ENCODE measurements at places on chromosomes 3 and 15.

GRCh38 chr3:183774631-183775030 lies 50.7 kb downstream of the MAP6D1 start:
- DNase-seq = no peak

GRCh38 chr15:34206011-34206410 lies 3.9 kb downstream of the KATNBL1 start:
- no peak for DNase-seq

DNA sequence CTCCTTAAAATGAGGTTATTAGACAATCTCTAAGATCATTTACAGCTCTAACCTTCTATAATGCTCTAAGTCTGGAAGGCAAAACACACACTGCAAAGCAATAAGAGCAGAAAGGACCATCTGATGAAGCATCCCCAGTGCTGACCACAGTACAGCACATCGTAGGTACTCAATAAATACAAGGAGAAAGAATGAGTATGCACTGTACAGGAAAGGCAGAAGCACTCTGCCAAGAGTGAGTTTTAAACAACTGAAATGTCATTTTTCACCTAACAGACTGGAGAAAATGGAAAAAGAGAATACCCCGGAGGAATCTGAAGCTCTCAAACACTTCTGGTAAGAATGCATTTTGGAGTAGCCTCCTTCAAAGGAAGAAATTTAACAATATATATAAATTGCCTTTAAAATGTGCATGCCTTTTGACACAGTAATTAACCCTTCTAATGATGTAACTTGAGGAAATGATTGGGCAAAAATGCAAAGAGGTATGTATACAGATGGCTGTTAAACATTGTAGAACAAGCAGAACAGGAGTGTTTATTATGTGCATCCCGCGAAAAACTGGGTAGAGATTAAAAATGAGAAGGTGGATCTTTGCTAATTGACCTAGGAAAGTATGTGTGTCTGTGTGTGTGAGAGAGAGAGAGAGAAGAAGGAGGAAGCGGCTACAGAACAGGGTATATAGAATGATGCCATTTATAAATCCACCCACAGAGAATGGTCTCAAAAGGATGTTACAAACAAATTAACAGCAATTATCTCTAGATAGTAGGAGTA lies 8.0 kb upstream of the OXTR start:
- DNase-seq = no peak

DNA sequence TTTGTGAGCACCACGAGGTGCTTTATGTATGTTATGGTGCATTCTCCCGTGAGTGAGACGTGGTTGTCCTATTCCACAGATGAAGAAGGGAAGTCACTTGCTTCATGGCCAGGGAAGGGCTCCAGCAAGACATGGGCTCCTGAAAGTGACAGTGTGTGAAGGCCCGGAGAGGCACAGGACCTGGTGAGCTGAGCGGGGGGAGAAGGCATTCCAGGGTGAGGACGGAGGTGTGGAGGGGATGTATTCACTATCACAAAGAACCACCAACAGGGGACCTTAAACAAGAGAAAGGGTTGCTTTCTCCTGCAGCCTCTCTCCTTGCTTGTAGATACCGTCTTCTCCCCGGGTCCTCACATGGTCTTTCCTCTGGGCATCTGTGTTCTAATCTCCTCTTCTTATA lies 139.1 kb downstream of the FBLN2 start:
- DNase-seq = no peak

DNA sequence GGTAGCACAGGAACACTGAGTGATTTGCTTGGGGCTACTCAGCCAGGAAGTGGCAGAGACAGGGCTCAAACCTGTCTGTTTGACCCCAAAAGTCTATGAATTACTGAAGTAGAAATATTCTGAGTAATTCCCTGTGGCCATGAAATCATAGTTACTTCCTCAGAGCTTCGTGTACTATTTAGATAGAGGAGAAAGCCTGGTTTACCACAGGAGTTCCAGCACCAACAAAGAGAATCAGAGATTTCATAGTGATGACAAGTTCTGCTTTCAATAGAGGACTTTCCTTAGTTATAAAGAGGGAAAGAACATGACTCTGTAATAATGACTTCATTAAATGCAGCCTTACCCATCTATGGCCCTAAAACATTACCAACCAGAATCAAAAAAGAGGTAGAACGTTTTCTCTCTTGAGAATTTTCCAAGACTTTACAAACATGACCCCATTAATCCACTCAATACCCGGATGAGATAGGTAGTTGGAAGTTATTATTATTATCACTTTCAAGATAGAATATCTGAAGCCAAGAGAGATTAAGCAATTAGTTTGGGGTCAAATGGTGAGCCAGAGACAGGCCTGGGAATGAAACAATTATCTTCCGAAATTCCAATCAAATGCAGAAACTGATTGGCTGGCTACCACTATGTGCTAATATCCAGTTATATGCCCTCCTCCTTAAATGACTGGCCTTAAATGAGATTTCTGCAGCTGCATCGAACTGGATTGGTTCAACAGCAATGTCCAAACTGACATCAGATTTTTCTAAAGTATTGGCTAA lies 13.6 kb upstream of the WNT5A start:
- DNase-seq = no peak

DNA sequence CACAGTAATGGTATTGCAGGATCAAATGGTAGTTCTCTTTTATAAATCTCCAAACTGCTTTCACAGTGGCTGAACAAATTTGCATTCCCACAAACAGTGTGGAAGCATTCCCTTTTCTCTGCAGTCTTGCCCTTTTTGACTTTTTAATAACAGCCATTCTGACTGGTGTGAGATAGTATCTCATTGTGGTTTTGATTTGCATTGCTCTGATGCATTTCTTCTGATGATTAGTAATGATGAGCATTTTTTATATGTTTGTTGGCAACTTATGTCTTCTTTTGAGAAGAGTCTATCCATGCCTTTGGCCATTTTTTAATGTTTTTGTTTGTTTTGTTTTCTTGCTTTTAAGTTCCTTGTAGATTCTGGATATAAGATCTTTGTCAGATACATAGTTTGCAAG lies 316.1 kb upstream of the TMCO5A start:
- DNase-seq = no peak

GRCh38 chr15:80060356-80061006 lies 1.0 kb downstream of the ZFAND6 start:
- DNase-seq = peak; percentile 44

GRCh38 chr3:16048435-16049318 lies 125.8 kb upstream of the GALNT15 start:
- peak; percentile 30 for DNase-seq

DNA sequence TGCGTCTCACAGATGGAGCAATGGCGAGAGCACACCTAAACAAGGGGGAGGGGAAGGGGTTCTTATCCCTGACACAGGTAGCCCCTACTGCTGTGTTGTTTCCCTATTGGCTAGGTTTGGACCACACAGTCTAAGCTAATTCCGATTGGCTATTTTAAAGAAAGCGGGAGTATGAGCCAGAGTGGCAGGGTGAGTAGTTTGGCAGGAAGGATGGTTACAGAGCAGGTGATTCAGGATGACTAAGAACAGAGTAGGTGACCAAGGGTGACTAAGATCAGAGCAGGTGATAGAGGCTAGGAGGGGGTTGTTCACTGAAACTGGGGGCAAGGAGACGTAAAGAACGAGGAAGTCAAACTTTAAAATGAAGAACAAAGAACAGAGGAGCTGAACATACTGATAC lies 511.8 kb downstream of the EDEM1 start:
- DNase-seq = no peak

- no peak for DNase-seq
Measured at GRCh38 chr3:128442070-128442469, 24.6 kb downstream of the DNAJB8 start.

GRCh38 chr15:101103598-101103997 lies 148.2 kb downstream of the CHSY1 start:
- DNase-seq = no peak

DNA sequence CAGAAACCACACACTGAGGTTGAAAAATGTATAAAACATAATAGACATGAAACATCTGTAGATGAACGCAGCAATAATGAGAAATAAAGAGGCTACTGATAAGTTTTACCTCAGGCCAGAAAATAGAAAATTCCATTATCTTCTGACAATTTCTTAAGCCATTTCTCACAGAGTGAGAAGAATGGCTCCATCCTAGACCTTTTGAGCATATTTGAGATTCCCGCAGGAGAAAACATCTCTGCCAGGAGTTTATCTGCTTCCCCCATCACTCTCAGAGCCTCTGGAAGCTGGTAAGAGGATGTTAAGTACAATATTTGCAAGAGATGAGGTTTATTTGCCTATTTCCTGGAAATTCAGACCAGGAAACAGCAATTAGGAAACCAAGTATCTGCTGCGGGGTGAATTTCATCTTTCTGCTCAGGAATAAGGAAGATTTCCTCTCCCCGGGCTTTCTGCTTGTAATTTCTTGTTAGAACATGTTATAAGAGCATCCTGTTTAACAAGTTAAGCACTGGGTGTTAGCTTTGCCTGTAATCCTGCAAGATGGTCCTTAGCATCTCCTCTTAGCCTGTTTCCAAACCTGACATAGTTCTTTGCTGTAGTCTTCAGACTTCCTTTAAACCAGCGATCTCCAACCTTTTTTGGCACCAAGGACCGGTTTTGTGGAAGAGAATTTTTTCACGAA lies 54.8 kb downstream of the ATP13A4 start:
- DNase-seq = no peak

DNA sequence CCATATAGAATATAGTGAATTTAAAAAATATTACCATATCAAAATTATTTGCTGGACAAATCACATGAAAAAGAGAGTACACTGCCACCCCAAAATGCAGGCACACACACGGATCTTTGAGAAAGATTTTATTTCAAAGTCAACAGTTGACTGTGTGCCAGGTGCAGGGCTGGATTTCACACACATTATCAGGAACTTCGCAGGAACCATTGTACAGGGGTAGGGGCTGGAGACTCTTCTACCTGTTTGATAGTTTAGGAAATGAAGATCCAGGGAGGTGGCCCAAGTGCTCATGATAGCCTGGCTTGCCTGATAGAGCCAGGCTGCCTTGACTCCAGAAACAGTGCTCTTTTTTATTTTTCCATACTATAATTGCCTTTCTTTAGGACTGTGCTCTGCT lies 54.2 kb downstream of the IL1RAP start:
- no peak for DNase-seq

DNA sequence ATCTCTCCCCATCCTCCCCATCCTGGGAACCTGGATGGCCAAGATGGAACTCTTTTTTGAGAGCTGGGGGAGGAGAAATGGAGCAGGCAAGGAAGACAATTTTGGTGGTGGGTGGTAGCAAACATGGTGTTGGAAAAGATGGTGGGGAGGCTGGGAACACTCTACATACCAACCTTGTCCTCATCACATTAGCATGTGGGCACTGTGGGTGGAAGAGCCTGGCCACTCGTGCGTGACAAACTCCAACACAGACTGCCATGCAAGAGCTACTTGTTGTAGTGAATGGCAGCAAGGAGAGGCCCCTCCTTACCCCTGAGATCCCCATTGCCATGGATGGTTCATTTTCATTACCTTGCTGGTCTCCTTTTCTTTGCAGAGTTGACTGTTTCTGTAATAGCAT lies 262.6 kb downstream of the RPLP1 start:
- no peak for DNase-seq

- DNase-seq = no peak
Measured at GRCh38 chr3:55455915-55456314, 31.2 kb downstream of the WNT5A start.

DNA sequence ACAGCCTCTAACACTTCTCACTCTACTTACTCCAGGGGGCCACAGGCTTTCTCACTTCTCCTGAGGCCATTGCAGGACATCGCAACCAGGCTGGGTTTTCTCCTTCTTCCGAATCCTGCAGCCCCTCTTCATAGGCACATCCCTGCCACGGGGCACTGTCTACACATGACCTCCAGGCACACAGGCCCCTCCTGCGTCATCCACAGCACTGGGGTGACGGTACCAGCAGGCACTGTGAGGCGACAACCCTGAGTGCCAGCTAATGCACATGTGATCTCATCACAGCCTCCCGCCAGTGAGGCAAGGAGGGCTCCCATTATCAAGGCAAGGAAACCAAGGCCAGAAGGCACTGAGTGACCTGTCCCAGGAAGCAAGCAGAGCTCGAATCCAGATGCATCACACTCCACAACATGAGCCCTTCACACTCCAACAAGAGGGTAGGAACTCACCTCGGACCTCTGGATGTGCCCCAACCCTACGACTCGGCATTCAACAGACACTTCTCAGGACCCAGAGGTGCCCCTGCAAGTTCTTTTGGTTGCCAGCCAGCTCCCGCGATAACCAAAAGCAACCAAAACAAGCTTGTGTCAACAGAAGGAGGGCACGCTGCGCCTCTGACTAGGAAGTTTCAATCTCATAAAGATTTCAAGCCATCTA lies 16.7 kb downstream of the FAM174B start:
- no peak for DNase-seq

GRCh38 chr3:191235331-191236314 lies 36.6 kb downstream of the OSTN start:
- no peak for DNase-seq

DNA sequence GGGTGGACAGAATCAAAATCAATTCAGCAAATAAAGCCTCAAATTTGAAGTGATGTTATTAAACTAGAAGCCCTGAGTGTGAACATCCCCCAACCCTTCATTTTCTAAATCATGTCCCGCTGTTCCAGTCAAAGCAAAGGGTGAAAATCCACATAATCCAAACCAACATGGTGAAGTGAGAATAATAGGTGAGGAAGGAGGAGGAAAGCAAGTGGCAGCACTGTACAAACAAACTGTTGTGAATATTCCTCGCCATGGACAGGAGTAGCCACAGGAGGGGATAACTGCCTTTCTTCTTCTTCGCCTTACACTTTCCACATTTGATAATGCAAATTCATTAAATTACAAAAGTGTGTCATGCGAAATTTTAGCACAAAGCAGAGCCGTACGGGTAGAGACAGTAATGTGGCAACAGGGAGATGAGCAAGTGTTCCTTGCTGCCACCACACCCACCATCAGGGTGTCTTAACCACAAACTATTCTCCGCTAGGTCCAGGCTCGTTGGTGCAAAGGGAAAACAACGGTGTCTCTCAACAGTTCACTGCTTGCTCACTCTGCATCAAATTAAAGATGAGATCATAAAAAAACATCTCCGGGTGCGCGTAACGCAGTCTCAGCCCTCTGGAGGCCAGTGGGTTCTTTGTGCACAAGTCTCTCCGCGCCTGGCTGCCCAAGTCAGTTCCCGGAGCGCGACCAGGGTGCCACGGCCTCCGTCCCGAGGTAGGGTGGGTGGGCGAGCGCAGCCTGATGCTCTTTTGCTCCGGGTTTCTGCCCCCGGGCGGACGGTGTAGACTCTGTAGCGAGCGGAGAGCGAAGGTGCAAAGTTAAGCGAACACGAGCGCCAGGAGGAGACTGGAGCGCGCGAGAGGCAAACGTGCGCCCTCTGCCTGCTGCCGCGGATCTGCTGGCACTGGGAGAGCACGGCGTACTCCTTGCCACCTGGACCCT lies 6.7 kb downstream of the EPHA3 start:
- peak; percentile 16 for DNase-seq

DNA sequence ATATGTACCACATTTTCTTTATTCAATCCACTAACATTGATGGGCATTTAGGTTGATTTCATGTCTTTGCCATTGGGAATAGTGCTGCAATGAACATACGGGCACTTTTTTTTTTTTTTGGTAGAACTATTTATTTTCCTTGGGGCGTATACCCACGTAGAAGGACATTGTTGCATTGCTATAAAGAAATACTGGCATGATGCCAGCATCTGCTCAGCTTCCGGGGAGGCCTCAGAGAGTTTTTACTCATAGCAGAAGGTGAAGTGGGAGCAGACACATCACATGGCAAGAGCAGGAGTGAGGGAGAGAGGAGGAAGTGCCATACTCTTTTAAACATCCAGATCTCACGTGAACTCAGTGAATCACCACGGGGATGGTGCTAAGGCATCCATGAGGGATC lies 197.0 kb downstream of the SQOR start:
- no peak for DNase-seq

GRCh38 chr3:139772539-139773500 lies 95.0 kb upstream of the NMNAT3 start:
- no peak for DNase-seq

GRCh38 chr3:155619118-155619915 lies 125.6 kb downstream of the PLCH1 start:
- DNase-seq = no peak
